Natural killer cell treated with Interleukin-12 subunit alpha and Interleukin-12 subunit beta and Interleukin-15 and Interleukin-18, amount 100 ng/mL, for 72 hours (primary cell): ENCODE measurements at places on chromosomes 6 and 20.
A peak's percentile ranks its signal among the peaks of the same experiment; 100 is the strongest.

DNA sequence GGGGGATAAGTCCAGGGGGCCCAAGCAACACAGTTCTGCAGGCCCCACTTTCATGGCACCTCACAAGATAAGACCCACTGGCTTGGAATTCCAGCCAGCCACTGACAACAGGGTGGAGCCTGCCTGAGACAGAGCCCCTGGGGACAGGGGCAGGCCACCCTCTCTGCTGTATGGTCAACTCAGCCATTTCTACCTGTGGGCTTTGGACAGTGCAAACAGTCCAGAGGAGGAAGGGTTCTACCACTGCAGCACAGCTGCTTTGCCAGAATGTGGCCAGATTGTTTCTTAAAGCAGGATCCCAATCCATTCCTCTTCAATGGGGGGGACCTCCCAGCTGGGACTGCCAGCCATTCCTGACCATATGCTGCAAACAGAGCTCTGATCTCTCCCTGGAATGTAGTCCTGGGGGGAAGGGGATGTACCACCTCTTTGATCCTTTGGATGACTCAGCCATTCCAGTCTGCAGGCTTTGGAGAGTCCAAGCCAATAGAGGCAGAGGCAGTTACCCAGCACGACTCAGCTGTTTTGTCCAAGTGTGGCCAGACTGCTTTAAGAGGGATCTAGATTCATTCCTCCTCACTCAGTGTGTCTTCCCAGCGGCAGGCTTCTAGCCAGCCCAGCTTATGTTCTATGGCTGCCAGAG lies 842.2 kb downstream of the EPHA7 start:
- no peak overlapping the region for H3K27ac ChIP-seq
- no peak overlapping the region for H3K4me3 ChIP-seq
- no peaks in the 10 kb centered on the region for H3K4me1 ChIP-seq
- H3K36me3 ChIP-seq, result peaks cover 12% of the 10 kb centered on the region

GRCh38 chr20:58306421-58307261 lies 2.9 kb upstream of the RAB22A start:
- peak; percentile 84 for DNase-seq
- no peaks in the 10 kb centered on the region for H3K27me3 ChIP-seq
- H3K4me1 ChIP-seq, result peaks cover 29% of the 10 kb centered on the region
- H3K36me3 ChIP-seq, result peaks cover 4% of the 10 kb centered on the region
- H3K4me3 ChIP-seq, result peak overlapping the region; percentile 73

- H3K27me3 ChIP-seq, result no peaks in the 10 kb centered on the region
- H3K36me3 ChIP-seq, result no peaks in the 10 kb centered on the region
- H3K4me1 ChIP-seq, result peaks cover 43% of the 10 kb centered on the region
- H3K4me3 ChIP-seq, result peak overlapping the region; percentile 92
- DNase-seq, result peak; percentile 66
Observed at GRCh38 chr20:36644032-36644705, 1.8 kb downstream of the SLA2 start.

- H3K4me1 ChIP-seq, result no peaks in the 10 kb centered on the region
- peaks cover 25% of the 10 kb centered on the region for H3K27me3 ChIP-seq
- H3K27ac ChIP-seq, result no peak overlapping the region
- H3K36me3 ChIP-seq, result no peaks in the 10 kb centered on the region
- no peak overlapping the region for H3K4me3 ChIP-seq
Observed at GRCh38 chr20:54188132-54188849, 14.5 kb upstream of the CYP24A1 start.

DNA sequence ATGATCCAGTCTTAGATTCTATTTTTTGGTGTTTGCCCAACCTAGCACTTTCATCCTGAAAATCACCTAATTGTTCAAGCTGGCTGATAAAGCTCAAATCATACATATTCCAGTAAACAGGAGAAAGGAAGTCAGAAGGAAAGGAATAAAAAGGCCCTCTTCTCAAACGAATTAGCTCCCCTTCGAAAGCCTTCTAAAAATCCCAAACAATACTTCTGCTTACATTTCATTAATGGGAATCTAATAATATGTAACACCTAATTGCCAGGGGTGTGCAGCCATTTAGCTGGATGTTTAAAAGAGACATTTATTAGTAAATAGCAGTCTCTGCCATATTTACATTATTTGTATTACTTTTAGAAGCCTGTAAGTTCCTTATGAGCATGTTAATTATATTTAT lies 302.9 kb upstream of the TCF21 start:
- H3K27me3 ChIP-seq, result peaks cover 5% of the 10 kb centered on the region
- no peaks in the 10 kb centered on the region for H3K4me1 ChIP-seq
- DNase-seq, result no peak

DNA sequence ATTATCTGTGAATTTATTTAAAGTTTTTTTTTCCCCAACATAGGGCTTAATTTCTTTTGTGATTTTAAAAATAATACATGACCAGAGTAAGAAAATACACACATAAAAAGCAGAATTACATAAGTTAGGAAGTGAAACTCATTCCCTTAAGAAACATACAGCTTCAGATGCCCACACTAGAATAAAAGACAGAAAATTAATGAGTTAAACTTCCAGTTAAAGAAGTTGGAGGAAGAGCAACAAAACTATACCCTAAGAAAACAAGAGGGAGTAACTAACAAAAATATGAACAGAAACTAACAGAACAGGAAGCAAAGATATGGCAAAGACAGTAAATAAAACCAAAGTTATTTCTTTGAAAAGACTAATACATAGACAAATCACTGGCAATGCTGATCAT lies 107.6 kb upstream of the CEP85L start:
- peaks cover 5% of the 10 kb centered on the region for H3K27me3 ChIP-seq
- no peaks in the 10 kb centered on the region for H3K36me3 ChIP-seq
- H3K27ac ChIP-seq, result no peak overlapping the region

DNA sequence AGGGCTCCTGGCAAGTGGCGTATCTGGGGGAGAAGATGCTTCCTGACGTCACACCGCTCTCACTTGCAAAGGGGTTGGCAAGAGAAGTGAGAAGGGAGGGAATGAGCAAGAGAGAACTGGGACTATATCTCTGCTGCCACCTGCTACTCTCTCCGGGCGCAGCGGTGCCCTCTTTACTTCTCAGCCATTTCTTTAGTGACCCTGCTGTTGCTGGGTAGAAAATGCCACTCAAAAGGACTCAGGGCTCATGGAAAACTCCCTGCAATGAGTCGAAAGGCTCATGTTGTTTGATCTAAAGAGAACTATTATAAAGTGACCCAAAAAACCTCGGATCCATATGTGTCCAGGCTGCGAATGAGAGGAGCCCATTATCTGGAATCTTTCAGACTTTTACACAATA lies 401.8 kb downstream of the SAMD5 start:
- no peaks in the 10 kb centered on the region for H3K4me1 ChIP-seq
- no peak overlapping the region for H3K4me3 ChIP-seq
- H3K27ac ChIP-seq, result no peak overlapping the region
- DNase-seq, result no peak
- H3K36me3 ChIP-seq, result no peaks in the 10 kb centered on the region

GRCh38 chr6:88220493-88220892 lies 54.3 kb upstream of the CNR1 start:
- no peak overlapping the region for H3K27ac ChIP-seq
- no peaks in the 10 kb centered on the region for H3K36me3 ChIP-seq
- H3K27me3 ChIP-seq, result no peaks in the 10 kb centered on the region
- DNase-seq, result no peak
- H3K4me3 ChIP-seq, result no peak overlapping the region

GRCh38 chr6:150717419-150717818 lies 117.7 kb downstream of the PLEKHG1 start:
- no peaks in the 10 kb centered on the region for H3K4me1 ChIP-seq
- H3K4me3 ChIP-seq, result no peak overlapping the region
- DNase-seq, result no peak

DNA sequence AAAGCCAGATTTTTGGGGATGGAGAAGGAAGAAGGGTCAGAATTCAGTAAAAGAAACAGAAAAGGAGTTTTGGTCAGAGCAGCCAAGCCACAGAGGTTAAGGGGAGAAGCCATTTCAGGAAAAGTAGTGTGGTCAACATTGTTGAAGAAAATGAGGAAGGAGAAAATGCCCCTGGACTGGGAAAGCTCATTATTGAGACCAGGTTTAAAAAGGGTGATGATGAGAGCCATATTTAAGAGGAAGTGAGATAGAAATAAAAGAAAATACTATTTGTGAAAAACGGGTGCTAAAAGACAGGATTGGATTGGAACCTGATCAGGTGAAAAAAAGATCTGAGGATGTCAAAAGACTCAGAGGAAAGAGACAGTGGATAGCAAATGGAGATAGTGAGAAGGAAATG lies 75.8 kb downstream of the CEP162 start:
- DNase-seq, result no peak
- no peaks in the 10 kb centered on the region for H3K4me1 ChIP-seq
- H3K4me3 ChIP-seq, result no peak overlapping the region
- H3K27ac ChIP-seq, result no peak overlapping the region
- H3K27me3 ChIP-seq, result no peaks in the 10 kb centered on the region

GRCh38 chr20:45311589-45312211 lies 3.6 kb upstream of the MATN4 start:
- no peaks in the 10 kb centered on the region for H3K36me3 ChIP-seq
- H3K4me3 ChIP-seq, result no peak overlapping the region
- DNase-seq, result peak; percentile 78
- H3K27me3 ChIP-seq, result peaks cover 45% of the 10 kb centered on the region
- H3K27ac ChIP-seq, result no peak overlapping the region

- no peak for DNase-seq
- H3K4me1 ChIP-seq, result peaks cover 84% of the 10 kb centered on the region
- peaks cover 6% of the 10 kb centered on the region for H3K36me3 ChIP-seq
- peak overlapping the region; percentile 100 for H3K27ac ChIP-seq
Observed at GRCh38 chr6:25038999-25039398, 103.2 kb upstream of the RIPOR2 start.

DNA sequence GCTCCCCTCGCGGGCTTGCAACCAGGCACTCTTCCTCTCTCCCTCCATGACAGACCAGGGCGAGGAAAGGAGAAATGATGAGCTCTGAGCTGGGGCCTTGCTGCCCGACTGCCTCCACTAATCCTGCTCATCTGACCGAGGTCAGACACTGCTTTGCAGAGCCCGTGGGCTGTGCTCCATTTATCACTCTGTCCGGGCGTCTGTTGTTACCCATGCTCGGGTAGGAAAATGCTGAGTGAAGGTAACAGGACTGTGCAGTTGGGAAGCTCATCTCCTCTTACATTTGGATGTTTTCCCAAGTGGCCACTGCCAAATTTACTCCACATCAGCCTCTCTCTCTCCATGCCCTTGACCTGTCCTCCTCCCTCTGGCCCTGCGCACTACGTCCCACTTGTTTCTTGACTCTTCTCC lies 14.6 kb downstream of the RPS6KA2 start:
- H3K27ac ChIP-seq, result no peak overlapping the region
- no peaks in the 10 kb centered on the region for H3K36me3 ChIP-seq
- DNase-seq, result no peak
- H3K27me3 ChIP-seq, result no peaks in the 10 kb centered on the region

- peaks cover 10% of the 10 kb centered on the region for H3K27me3 ChIP-seq
- H3K36me3 ChIP-seq, result no peaks in the 10 kb centered on the region
- DNase-seq, result no peak
Observed at GRCh38 chr20:54339093-54339492, 131.2 kb downstream of the PFDN4 start.

GRCh38 chr6:50543666-50544065 lies 169.7 kb upstream of the TFAP2D start:
- no peak overlapping the region for H3K27ac ChIP-seq
- H3K27me3 ChIP-seq, result no peaks in the 10 kb centered on the region
- H3K4me3 ChIP-seq, result no peak overlapping the region
- H3K4me1 ChIP-seq, result no peaks in the 10 kb centered on the region

- H3K27me3 ChIP-seq, result no peaks in the 10 kb centered on the region
- H3K27ac ChIP-seq, result peak overlapping the region; percentile 77
- no peak for DNase-seq
- no peaks in the 10 kb centered on the region for H3K36me3 ChIP-seq
Observed at GRCh38 chr20:50916257-50916656, 15.0 kb downstream of the ADNP start.

DNA sequence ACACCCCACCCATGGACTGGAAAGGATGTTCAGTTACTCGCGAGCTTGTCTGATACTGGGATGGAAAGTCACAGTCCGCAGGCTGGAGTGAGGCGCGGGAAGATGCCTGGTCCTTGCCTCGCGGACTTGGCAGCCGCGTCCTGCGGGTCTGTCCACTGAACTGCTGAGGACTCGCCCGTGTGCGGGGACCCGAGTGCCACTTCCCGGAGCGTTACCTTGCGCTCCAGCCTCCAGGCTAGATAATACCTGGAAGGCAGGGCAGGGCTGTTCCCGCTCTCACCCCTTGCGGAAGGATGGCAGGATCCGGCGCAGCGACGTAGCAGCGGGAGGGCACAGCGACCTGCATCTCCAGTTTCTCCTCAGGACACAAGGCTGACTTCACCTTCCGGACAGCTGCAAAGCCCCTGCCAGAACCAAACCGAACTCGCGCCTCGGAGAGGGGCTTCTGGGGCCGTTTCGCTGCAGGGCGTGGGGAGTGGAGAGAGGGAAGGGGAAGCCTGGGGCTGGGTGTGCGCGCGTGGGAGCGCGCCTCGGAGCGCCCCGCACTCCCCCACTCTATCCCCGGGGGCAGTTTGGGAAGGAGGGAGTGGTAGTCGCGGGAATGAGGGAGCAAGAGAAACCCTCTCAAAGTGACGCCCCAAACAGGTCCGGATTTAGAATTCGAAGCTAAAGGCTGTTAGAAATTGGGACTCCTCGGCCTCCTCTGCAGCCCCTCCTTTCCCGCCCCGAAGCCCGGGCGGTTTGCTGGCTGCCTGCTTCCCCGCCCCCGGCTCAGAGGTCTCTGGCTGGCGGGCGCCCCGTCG lies at the start of gene KCNQ5:
Gene KCNQ5 (plus strand): TSS at position 774 of the 803 bp plus-strand sequence.
- H3K27me3 ChIP-seq, result no peaks in the 10 kb centered on the region
- H3K27ac ChIP-seq, result peak within 1 kb of the TSS; percentile 79
- peak within 1 kb of the TSS; percentile 94 for H3K4me3 ChIP-seq

GRCh38 chr6:19268117-19268516 lies 569.1 kb upstream of the ID4 start:
- H3K4me1 ChIP-seq, result no peaks in the 10 kb centered on the region
- no peak overlapping the region for H3K27ac ChIP-seq
- DNase-seq, result no peak
- no peak overlapping the region for H3K4me3 ChIP-seq
- H3K27me3 ChIP-seq, result no peaks in the 10 kb centered on the region
- H3K36me3 ChIP-seq, result peaks cover 6% of the 10 kb centered on the region

DNA sequence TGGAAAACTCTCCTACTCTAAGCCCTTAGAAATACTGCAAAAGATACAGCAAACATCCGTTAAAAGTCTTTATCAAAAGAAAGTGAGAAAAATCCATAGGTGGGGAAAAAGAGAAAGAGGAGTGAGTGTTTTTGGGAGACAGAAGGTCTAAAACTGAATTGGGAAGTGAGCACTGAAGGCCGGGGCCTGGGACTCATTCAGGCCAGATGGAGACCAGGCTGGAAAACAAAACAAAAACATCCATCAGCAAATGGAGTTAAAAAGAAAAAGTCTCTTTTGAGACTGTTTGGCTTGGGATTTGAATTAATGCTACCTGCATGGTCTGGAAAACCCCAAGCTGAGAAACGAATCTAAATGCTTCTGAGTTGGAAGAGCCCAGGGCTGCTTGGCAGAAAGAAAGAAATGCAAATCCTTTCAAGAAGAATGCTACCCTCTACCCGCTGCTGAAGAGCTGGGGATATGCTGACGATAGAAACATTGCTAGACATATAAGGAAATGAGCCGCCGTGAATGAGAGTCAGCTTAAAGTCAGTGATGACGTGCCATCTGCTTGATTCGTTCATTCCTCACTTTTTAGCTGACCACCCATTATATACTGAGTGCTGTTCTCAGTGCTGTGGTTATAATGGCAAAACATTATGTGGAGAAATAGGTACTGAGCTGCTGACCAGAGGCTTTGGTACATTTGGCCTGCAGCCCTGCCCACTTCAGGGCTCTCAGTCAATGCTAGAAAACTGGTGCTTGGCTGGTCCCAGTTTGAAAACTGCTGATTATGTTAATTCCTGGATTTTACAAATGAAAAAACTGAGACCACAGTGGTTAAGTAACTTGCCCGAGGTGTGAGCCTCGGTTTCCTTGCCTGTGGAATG lies 28.0 kb upstream of the TULP4 start:
- H3K36me3 ChIP-seq, result no peaks in the 10 kb centered on the region
- DNase-seq, result no peak

GRCh38 chr6:43911354-43912115 lies 141.5 kb downstream of the VEGFA start:
- H3K4me1 ChIP-seq, result no peaks in the 10 kb centered on the region
- H3K36me3 ChIP-seq, result no peaks in the 10 kb centered on the region
- DNase-seq, result no peak
